Body of pancreas (tissue), 4 donors: ENCODE measurements at places on chromosomes 1 and 21.

- no peak for DNase-seq
Observed at GRCh38 chr1:94265906-94266305, 28.5 kb upstream of the ARHGAP29 start.

DNA sequence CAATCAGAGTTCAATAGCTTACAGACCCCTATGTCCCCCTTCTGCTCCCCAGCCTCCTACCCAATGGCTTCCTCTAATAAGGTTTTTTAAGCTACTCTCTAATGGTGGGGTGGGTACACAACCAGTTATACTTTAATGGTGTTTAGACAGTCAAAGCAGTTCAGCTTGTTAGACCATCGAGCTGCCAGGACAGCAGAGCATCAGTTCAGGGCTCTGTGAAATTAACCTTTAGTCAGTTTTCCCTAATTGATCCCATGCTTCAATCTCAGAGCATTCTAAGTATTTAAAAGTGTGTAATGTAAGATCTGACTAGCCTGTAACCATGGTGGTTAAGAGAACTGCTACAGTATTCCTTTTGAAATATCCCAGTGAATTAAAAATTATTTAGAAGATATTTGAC is 107.2 kb upstream of the ZNF644 start:
- no peak for DNase-seq

GRCh38 chr1:70671006-70671405 is 259.9 kb downstream of the CTH start:
- DNase-seq, result no peak

GRCh38 chr1:193438312-193438711 is 251.9 kb upstream of the B3GALT2 start:
- DNase-seq, result no peak

DNA sequence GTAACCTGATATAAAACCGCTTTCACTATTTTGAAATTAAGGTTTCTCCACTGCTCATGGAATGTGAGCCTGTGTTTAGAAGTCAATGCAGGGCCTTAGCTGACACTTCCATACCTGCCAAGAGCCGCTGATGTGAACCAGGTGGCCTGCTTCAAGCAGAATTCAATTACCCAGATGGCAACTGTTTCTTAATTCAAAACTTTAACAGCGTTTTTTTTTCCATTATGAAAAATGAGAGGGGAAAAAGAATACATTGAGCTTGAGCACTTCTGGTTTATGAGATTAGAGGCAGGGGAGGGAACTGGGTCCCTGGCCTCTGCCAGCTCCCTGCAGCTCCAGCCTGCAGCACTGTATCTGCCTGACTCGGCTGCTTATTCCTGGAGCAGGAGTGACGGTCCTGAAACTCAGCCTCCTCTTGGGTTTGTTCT is 7.7 kb upstream of the ATP1A1 start:
- DNase-seq, result no peak
